Heart right ventricle (tissue), 16 donors: ENCODE measurements at places on chromosomes 7 and 10.

DNA sequence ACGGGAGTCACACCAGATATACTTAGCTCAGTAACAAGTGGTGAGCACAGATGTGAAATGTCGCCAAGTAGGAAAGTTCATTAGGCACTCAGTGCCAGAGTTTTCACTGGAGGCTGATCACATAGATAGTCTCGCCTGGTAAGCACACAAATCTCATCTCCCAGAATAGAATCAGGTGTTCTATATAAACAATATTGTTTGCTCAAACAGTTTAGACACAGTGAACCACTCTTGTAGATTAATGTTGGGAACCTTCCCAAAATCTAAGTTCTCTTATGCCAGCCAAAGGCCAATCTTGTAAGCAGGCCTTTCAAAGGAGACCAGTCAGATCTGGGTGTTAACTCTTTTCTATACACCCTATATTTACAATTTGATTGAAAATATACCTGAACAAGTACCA lies 716.5 kb upstream of the GRM3 start:
- DNase-seq: no peak

- DNase-seq: no peak
These were observed 3.3 kb downstream of the GRB10 start for GRCh38 chr7:50779427-50779826.

DNA sequence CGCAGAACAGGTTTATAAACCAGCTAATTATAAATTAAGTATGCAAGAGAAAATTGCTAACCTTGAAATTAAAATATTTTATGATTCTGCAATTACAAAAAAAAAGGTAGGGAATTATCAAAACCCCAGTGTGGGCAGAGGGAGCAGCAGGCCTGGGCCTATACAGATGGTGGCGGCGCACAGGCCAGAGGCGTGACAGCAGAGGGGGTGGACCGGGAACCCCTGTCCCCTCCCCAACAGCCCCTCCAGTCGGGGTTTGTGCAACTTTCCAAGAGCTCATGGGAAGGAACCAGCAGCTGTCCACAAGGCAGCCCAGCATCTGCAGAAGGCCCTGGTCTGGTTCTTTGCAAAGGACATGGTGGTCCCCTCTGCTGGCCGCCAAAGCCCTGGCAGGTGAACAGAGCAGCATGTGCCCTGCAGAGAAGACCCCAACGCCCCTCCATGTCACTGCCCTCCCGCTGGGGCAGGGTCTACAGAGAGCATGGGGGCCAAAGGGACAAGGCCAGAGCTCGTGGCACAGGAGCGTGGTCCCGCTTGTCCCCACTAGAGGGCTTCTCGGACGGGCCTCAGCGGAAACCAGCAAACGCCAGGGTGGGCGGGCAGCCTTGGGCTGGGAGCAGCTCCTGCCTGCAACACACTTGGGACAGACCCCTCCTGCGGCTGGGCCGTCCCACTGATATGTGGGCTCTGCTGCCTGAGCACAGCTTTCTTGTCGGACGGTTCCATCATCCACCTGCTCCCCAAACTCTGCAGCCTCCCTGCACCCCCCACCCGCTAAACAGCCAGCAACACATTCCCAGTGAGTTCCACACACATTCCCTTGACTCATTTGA lies 75.1 kb downstream of the EBF3 start:
- DNase-seq: peak; percentile 67

DNA sequence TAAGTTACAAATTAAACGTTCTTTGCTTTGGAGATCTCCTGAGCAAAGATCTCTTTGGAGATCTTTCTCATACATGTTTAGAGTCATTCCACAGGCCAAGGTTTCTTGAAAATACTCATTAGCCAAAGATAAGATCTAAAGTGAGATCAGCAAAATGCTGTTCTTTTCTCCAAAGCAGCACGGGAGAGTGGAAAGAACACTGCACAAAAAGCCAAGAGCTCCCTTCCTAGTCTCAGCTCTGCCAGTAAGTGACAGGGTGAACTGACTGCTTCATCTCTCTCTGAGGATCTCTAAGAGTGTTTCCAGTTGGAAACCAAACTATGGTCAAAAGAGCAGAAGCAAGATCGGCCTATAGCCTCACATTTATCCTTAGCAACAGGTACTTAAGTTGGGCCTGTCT lies 168.4 kb upstream of the ASAH2 start:
- no peak for DNase-seq

- no peak for DNase-seq
These were observed 58.5 kb downstream of the PWWP2B start for GRCh38 chr10:132455441-132455971.

DNA sequence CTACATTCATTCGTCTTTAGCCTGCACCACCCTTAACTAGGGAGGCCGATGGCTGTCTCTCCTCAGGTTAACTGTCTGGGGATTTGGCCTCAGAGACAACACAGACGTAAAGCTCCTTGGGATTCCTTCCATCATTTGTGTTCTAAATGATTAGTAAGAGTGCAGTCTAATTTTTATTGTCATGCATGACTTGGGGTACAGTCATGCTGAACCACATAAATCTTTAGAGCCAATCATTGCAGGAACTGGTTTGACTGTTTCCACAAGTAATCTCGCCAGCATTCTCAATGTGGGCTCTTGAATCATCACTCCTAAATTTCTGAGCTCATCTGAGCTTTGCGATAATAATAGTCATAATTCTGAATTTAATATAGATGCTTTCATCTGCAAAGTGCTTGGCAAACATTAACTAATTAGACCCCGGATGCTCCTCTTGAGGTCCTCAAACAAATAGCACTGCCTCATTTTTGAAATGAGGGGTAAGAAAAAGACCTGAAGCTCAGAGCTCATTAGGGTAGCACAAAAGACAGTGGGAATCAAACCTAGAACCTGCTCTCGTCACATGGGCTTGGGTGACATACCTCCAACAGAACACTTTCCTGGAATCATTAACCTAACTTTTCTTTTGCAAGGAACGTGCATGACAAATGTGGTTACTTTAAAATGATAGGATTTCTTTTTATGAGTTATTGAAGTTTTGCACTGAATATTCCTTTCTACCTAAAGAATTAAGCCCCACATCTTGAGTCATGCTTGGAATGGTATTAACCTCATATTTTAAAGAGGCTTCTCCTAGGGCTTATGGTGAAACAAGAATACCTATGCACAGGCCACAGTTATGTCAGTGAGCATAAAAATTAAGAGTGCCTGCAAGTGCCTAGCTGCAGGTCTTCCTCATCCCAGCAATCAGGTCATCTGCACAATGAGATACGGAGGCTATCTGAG lies 118.9 kb upstream of the NRP1 start:
- no peak for DNase-seq

DNA sequence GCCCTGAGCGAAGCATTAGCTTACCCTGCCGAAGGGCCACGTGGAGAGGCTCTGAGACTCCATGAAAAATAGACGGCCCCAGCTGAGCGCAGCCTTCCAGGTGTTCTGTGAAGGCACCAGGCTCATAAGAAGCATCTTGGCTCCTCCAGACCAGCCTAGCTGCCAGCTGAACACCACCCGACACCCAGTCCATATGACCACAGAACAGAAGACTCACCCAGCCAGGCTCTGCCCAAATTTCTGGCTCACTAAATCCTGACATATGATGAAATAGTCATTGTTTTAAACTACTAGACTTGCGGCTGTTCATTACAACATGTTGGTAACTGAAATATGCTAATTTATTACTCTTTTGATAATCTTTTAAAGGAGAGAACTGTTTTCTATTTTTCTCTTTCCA lies 99.5 kb upstream of the ABI1 start:
- no peak for DNase-seq

GRCh38 chr10:64206409-64206808 lies 685.2 kb downstream of the REEP3 start:
- no peak for DNase-seq

DNA sequence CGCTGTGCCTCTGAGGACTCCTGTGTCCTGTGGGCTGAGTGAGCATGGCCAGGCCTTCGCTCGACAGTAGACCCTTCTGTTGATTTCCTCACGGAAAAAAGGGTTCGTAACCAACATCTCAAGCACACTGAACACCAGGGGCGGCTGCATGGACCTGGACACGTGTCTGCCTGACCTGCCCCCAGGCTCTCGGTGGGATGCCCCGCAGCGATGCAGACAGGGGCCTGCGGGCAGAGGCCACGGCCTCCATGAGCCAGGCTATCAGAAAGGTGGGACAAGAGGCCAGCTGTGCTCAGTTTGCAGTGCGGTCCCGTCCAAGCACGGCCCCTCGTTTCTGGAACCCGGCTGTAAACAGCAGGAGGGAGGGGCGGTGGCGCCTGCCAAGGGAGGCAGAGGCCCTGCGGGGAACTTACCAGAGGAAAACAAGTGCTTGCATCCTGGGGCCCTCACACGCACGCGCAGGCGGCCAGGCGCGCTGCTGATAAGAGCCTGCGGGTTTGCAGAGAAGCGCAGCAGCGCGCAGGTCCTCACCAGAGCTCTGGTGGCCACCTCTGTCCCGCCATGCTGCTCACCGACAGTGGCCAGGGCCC lies 10.6 kb downstream of the GPR146 start:
- DNase-seq: peak; percentile 87

DNA sequence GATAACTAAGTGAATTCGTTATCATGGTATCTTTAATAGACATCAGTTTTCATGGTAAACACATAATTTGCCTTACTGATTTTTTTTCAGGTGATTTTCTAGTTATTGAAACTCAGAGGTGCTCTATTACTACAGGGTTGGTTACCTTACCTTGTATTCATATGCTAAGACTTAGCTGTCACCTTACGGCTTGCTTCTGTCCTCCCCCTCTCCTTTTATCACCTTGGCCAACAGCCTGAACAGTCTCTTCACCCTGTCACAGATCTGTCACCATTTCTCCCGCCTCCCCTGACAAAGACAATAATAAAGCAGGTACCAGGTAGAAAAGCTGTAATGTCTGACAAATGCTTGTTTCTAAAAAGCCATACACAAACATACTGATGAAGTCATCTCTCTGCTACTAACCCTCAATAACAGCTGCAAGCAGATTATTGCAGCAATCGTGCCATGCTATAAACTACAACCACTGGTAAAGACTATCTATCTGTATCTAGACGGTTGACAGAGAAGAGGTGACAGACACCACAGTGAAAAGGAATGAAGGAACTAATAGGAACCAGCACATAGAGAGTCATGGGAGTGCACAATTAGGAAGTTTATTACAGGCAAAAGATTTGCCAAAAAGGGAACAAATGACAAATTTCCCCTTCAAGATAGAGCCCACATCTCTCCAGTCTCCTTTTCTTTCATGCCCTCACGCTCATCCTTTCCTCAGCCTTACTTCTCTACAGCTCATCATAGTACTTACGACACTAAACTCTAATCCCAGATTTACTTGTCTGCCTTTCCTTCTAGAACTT lies 57.2 kb downstream of the ARHGAP12 start:
- DNase-seq: no peak

- no peak for DNase-seq
These were observed 229.3 kb upstream of the KMT2E start for GRCh38 chr7:104784686-104785085.

DNA sequence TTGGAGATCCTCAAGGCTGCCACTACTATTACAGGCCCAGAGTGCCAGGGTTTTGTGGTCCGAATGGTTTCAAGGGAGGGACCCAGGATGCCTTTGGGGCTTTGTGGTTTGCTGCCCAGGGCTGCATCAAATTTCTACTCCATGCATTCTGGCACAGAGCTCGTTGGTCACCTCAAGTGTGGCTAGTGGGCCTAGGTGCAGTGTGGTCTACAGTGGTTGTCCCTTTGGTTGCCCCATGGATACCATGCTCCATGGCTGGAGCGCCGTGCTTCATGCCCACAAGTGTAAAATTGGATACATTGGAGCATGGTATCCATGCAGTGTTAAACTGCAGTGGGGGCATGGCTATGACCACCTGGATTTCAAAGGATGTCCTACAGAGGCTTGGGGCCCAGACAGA lies 5.4 kb upstream of the PRF1 start:
- DNase-seq: no peak

DNA sequence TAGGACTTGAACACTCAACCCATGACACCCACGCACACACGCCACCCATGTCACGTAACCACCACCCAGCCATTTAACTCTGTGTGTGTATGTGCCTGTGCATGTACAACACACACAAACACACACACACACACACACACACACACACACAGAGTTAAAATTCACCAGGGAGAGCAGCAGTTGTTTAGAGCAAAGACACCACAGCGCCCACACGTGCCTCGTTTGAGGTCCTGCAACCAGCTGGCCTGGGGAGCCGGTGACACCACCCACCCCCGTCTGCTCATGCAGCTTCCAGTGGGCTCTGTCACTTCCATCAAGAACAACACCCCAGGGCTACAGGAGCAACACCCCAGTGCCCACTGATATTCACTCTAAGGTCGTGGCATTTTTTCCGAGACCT lies 97.4 kb downstream of the ELFN1 start:
- no peak for DNase-seq

- DNase-seq: no peak
These were observed 154.7 kb downstream of the PRPF18 start for GRCh38 chr10:13741438-13741837.

GRCh38 chr7:28479507-28479947 lies 67.2 kb downstream of the CREB5 start:
- DNase-seq: no peak

DNA sequence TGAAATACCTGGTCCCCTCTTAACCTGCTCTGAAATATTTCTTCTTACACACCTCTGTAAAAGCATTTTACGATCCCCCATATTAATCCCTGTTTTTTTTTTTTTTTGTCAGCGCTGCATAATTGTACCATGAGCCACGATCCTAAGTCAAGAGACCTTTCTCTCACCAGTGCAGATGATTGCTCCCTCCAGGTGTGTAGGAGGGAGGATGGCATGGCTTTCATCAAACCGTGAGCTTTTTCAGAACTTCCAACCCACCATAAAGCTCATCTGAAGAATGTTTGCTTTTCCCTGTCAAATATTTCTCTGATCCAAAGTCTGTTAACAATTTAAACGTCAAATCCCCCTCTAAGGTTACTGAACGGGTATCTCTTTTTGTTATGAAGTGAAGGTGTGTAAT lies 28.2 kb upstream of the SEPHS1 start:
- DNase-seq: no peak

GRCh38 chr10:44300666-44301649 lies 83.9 kb downstream of the CXCL12 start:
- peak; percentile 48 for DNase-seq

GRCh38 chr7:80135309-80136104 lies 876 bp downstream of the GNAI1 start:
- peak; percentile 17 for DNase-seq

DNA sequence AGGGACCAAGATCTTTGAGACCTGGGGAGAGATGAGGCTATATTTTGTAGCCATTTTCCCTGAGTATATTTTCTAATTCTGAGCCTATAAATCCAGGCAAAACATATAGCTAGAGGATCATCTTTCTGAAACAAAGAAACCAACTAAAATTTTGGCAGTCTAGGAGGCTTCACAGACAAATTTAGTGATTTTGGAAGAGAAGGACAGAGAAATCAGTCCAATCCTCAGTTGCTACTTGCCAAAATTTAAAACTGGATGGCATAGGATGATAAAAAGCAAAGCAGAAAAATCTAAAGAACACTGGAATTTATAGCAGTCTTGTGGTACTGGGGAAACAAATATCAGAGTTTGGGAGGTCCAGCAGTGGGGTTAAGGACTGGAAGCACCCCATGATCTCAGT lies 43.4 kb upstream of the POM121L12 start:
- DNase-seq: no peak

DNA sequence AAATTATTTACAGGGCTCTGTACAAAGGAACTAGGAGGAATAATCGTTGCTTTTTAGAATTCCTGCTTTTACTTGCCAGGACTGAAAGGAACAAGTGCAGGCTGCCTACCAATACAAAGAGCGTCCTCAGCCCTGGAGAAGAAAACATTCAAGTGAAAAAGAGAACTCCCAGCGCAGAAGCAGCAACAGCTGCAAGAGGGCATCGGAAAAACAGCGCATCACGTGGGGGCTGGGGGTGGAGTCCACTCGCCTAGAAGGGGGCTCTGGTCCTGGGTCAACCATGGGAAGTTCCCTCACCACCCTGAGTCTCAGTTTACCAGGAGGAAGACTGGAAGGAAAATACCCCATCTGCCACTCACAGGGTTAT lies 385 bp upstream of the C10orf90 start:
- no peak for DNase-seq
